ENCODE measurements at places on chromosomes 2 and 18.
A peak's percentile ranks its signal among the peaks of the same experiment; 100 is the strongest.

- DNase-seq: no peak
Measured at GRCh38 chr2:6309415-6310255, 556.1 kb downstream of the CMPK2 start.

DNA sequence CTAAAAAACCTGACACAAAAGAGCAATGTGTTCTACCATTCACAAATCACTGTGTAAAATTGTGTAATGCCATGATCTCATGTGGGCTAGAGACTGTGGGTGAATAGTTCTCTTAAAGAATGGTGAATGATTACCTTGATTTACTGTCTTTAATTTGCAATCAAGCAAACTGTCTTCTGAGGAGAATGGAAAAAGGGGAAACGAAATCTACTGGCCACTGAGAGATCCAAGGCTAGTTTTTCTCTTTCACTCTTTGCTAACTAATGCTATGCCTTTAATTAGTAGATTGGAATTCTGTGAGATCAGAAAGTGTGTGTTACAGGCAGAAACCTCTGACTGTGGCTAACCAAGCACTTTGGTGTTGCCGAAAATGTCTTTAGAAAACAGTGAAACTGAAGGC is 422.7 kb downstream of the TGIF1 start:
- no peak for DNase-seq

DNA sequence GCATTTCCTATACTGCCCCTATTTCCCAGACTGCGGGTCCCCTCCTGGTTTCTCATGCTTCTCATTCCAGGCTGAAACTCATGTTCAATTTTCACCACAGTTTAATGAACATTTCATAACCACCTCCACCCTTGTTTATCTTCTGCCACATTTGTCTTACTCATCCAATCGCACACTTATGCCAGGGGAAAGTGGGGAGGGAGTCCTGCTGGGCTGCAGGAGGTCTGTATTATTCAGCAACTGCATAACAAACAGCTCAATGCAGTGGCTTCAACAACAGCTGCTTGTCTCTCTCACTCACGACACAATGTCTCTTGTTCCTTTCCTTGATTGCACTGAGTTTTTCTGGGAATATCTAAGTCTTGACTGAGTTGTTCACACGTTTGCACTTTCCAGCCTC is 106.0 kb downstream of the ZNF519 start:
- no peak for DNase-seq

- no peak for DNase-seq
Measured at GRCh38 chr18:48122376-48122775, 191.9 kb upstream of the SMAD2 start.

DNA sequence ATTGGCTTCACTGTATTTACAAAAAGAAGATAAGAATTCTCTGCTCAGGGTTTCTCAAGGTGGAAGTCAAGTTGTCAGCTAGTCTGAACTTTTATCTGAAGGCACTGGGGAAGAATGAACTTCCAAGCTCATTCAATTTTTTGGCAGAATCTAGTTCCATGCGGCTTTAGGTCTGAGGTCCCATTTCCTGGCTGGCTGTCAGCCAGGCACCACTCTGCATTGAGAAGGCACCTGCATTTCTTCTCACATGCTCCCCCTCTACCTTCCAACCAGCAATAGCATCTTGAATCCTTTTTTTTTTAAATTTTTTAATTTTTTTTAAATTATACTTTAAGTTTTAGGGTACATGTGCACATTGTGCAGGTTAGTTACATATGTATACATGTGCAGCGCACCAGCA is 46.2 kb upstream of the RPE start:
- no peak for DNase-seq

DNA sequence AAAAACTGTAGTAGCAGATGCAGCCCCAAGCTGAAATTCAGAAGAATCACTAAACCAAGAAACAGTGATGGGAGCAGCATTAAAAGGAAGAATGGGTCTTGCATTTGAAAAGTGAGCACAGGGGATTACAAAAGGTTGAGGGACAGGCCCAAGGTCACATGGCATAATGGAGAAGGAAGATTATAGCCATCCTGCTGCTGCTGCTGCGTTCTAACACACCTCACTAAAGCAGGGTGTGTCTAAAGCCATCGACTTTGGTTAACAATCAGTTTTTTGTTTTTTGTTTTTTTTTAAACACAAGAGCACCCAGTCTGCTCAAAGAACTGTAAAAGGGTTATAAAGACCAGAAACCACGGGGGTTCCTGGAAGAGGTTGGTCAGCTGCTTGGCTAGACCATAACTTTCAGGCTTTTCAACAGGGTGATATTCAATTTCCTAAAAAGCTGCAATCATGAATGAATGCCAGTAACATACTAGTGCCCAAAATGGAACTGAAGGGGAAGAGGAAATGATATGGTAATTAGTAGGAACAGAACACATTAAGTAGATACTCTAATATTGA is 102.6 kb downstream of the MYO5B start:
- DNase-seq: no peak

GRCh38 chr2:98708396-98709186 is 22.3 kb downstream of the MGAT4A start:
- no peak for DNase-seq

GRCh38 chr2:19456705-19457309 is 98.4 kb upstream of the OSR1 start:
- no peak for DNase-seq

GRCh38 chr2:95231723-95232122 is 24.4 kb downstream of the ZNF892 start:
- peak; percentile 23 for DNase-seq

DNA sequence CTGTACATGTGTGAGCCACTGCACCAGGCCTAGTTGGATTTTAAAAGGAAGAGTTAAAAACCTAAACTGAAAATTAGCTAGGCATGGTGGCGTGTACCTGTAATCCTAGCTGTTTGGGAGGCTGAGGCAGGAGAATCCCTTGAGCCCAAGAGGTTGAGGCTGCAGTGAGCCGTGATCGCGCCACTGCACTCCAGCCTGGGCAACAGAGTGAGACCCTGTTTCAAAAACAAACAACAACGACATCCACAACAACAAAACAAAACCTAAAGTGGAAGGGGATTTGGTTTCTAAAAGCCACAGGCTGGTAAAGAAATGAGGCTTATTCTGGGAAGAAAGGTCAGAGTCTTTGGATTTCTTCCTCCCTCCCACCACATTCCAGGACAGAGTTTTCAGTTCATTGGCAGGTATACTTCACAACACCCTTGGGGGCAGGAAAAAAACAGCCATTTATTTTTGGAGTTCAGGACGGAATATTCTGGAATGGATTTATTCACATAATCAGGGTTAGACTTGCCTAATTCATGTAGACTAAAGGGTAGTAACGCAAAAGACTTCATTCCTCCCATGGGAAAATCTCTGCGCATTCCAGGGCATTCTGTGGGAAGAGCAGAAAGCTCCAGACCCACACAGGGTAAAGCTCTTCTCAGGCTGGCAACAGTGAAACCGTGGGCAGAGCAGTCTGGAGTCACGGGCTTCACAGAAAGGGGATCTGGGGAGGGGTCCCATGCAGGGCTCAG is 34.9 kb downstream of the TEX44 start:
- DNase-seq: no peak

GRCh38 chr2:147559070-147559725 is 285.6 kb upstream of the ACVR2A start:
- DNase-seq: no peak

DNA sequence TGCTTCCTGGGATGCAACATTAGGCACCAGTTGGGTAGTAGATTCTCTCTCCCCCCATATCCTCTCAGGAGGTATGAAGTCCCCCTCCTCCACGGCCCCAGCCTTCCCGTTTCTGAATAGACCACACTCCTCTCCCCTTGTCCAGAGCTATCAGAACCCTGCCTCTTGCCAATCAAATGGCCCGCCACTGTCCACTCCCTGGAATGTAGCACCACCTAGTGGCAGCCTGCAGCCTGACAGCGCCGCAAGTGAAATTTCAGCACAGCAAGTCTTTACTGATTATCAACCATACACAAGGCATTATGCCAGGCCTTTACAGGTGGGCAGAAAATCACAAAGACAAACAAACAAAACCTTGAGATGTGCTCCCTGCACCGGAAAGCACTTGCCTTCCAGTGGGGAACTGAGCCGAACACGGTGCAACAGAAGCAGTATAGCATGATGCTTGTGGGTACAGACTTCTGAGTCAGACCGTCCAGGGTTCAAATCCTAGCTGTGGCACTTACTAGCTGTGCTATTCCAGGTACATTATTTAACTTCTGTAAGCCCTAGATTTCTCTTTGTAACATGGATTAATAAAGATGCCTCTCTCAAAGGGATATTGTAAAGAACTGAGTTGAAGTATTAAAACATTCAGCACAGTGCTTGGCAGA is 174.0 kb downstream of the SMAD2 start:
- DNase-seq: peak; percentile 31

GRCh38 chr18:44186001-44186400 is 494.7 kb upstream of the SETBP1 start:
- DNase-seq: no peak

DNA sequence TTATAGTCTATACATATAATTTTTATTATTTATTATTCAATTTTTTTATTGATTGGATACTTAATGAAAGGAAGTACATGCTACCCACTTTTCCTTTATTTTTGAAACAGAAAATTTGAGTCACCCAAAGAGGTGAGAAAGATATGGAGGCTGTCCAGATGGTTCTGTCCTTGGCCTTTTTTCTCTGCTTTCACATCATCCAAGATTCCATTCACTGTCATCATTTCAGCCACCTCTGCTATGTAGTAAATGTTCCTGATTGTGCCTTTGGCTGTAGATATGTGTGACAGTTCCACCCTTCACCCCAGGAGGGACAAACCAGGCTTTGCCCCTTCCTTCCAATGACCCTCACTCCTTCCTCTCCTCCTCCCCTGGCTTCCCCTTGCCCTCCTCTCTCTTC is 675.7 kb upstream of the ID2 start:
- no peak for DNase-seq

GRCh38 chr2:12227941-12228608 is 481.6 kb downstream of the LPIN1 start:
- DNase-seq: no peak

GRCh38 chr2:32482471-32482870 is 125.6 kb downstream of the BIRC6 start:
- DNase-seq: no peak

- no peak for DNase-seq
Measured at GRCh38 chr2:143333168-143333791, 204.1 kb downstream of the ARHGAP15 start.

DNA sequence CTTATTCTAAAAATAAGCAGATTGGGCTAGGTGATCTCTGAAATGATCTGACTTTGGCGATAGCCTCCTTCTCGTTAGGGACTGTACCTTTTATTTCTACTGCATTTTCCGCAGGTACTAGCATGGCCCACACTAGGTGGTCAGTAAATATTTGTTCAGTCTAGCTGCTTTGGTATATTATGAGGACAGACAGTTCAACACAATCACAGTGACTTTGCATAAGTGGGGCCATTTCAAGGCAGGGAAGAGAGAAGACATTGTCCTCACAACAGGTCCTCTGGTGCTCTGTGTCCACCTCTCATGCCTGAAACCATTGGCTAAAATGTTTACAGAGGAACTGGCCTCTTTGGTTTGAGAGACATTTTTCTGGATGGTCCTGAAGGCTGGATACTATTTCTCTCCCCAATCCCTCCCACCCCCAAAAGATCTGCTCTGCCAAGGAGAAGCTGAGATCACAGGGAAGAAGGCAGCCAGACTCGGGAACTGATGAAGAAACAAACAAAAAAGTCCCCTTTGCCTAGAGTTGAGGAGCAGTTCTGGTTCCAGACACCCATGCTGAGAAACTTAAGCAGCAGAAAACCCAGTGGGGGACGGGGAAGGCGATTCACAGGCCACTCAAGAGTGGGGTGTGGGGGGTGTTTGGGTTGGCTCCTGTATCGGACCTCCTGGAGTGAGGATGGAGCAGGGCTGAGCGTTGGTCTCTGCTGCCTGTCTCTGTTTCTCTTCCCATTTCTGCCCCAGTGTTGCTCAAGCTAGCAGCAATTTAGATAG is 2.9 kb upstream of the TNP1 start:
- DNase-seq: no peak

DNA sequence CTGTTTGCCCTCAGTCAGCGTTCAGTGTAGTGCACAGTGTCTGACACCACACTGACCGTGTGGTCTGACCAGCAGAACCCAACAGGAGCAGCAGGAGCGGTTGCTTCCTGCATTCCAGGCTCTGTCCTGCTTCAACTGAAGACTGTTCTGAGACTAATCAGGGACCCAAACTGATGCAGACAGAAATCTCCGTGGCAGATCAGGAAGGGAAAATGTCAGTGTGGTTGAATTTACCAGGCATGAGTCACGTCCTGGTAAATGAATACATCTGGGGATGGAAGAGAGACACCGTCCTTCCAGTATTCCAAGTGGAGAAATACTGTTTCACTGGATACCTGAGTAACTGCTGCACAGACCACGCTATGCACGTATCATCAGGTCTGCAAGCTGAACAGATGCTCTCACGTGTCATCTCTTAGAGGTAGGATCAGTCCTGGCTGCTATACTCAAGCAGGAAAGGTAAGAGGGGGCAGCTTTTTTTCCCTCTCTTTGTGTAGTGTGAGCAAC is 223.6 kb upstream of the EPAS1 start:
- DNase-seq: no peak

GRCh38 chr2:8457699-8458502 is 224.0 kb upstream of the ID2 start:
- DNase-seq: no peak

DNA sequence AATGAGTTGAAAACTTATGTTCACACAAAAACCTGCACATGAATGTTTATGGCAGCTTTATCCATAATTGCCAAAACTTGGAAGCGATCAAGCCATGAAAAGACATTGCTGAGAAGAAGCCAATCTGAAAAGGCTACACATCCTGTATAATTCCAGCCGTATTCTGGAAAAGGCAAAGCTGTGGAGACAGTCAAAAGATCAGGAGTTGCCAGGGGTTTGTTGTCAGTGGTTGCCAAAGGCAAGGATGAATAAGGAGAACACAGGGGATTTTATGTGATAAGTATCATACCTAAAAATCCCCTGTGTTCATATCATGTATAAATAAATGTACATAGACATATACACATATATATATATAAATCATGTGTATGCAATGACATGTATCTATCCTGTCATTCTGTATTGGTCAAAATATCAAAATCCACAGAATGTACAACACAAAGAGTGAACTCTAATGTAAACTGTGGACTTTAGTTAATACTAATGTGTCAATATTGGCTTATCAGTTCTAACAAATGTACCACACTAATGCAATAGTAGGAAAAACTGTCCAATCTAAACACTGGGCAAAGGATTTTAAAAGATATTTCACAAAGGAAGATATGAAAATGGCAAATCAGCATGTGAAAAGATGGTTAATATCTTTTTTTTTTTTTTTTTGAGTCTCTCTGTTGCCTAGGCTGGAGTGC is 75.8 kb downstream of the PTRHD1 start:
- DNase-seq: no peak

GRCh38 chr2:32652555-32653209 is 24.8 kb downstream of the TTC27 start:
- no peak for DNase-seq

DNA sequence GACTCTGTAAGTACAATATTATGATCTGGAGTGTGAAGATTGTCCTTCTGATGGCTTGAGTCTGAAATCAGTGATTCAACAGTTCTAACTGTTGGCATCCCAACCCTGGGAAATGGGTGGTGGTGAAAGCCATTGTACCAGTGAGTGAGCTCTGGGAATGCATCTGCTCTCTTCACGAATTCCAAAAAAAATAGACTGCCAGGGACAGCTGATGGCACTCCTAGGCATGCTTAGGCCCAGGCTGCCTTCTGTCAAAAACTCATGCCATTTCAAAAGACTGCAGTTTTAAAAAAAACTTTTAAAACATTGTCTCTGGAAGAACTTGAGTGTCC is 20.3 kb downstream of the OXER1 start:
- no peak for DNase-seq

GRCh38 chr2:129396980-129397599 is 582.4 kb upstream of the RAB6C start:
- DNase-seq: peak; percentile 8
